ENCODE measurements at places on chromosomes 4 and X.

DNA sequence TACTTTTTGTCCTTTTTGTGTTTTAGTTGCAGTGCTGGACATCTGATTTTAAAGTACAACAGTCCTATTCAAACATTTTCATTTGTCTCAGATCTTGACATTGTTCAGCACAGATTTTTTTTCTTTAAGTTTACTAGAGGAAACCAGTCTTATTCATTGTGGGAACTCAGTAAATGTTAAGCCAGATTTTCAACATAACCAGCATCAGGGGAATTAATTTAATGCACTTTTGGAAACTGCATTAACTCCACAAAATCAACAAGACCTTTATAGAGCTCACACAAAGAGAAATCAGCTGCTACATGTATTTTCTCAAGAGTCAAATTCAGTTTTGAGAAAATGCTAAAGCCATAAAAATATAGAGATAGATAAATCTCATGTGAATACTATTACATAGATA, 9.9 kb downstream of the CPE start:
- no peak overlapping the region for H3K27ac ChIP-seq
- H3K27me3 ChIP-seq: no peaks in the 10 kb centered on the region
- no peaks in the 10 kb centered on the region for H3K36me3 ChIP-seq
- no peaks in the 10 kb centered on the region for H3K4me1 ChIP-seq
- no peak overlapping the region for H3K4me3 ChIP-seq

- H3K27me3 ChIP-seq: peaks cover 23% of the 10 kb centered on the region
- H3K4me1 ChIP-seq: peaks cover 5% of the 10 kb centered on the region
- H3K4me3 ChIP-seq: no peak overlapping the region
Measured at GRCh38 chr4:157072002-157072401, 3.9 kb upstream of the GLRB start.

DNA sequence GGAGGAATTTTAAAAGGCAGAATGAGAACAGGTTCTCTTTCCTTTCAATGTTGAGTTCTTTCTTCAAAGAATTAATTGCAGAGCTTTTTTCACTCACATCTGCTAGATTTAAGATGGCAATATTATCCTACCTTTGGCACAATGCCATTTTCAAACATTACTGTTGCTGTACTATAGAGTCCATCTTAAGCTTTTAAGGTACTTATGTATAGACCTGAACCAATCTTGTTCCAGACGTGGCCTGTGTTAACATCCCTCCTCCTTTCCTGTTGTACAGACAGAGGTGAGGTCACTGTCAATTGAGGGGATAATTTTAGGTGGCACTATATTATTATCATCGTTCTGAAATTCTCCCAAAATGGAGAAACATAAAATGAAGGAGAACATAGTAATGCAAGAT, 53.0 kb upstream of the MYOZ2 start:
- no peak overlapping the region for H3K27ac ChIP-seq
- no peak for DNase-seq
- no peak overlapping the region for H3K4me3 ChIP-seq
- H3K27me3 ChIP-seq: no peaks in the 10 kb centered on the region

DNA sequence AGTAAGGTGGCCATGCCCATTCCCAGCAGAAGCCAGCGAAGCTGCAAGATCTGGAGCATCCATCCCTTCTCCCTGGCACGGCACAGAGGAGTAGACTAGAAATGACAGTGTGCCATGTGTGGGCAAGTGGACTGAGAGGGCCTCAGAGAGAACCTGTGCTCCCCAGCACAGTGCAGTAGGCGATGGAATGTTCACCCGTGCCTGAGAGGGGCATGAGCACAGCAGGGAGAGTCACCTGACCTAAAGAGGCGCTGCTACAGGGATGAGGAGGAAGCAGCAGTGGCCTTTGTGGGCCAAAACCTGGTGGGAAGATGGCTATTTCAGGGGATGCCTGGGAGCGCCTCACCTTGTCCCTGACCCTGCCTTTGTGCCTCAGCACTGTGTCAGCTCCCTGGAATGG, 8.0 kb upstream of the CDKN2AIP start:
- no peak overlapping the region for H3K4me3 ChIP-seq
- H3K27ac ChIP-seq: no peak overlapping the region
- DNase-seq: no peak
- H3K4me1 ChIP-seq: no peaks in the 10 kb centered on the region
- no peaks in the 10 kb centered on the region for H3K36me3 ChIP-seq

GRCh38 chr4:103998756-103999155, 279.0 kb upstream of the TACR3 start:
- no peak overlapping the region for H3K27ac ChIP-seq
- H3K27me3 ChIP-seq: no peaks in the 10 kb centered on the region
- DNase-seq: no peak
- no peaks in the 10 kb centered on the region for H3K4me1 ChIP-seq

GRCh38 chr4:125991398-125991797, 676.6 kb downstream of the FAT4 start:
- H3K4me3 ChIP-seq: no peak overlapping the region
- H3K27me3 ChIP-seq: no peaks in the 10 kb centered on the region
- no peak overlapping the region for H3K27ac ChIP-seq
